NCI-H187 (cell line): ENCODE measurements at places on chromosomes 7 and 10.

DNA sequence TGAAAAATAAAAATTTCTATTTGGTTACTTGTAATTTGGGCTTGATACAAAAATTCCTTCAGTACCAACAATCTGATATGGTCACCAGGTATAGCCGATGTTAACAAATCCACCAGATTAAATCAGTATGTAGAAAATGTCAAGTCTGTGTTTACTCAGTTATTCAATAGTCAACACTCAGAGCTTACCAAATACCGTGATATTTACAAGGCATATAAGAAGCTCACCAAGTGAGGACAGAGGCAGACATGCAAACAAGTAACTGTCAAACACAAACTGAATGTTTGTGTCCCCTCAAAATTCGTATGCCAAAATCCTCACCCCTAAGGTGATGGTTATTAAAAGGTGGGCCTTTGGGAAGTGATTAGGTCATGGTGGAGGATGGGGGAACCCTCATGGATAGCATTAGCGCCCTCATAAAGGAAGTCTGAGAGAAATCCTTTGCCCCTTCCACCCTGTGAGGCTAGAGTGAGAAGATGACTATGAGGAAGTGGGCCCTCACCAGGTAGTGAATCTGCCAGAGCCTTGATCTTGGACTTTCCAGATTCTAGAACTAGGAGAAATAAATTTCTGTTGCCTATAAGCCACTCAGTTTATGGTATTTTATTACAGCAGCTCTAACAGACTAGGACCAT lies 63.1 kb downstream of the TES start:
- no peak for DNase-seq

DNA sequence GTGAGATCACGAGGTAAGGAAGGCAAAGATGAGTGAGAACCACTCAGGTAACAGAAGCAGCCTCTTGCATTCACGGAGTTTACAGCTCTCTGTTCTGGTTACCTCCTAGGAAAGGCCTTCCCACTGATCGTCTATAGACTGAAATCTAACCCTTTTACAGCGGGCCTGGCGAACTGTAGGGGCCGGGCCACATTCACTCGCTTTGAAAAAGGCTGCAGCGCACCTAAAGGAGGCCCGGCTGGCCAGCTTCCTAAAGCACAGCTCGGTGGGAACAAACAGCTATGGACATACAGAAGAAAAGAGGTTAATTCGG lies 565 bp downstream of the ATP5MK start:
- DNase-seq = no peak

- no peak for DNase-seq
These were observed 55.7 kb upstream of the MGMT start for GRCh38 chr10:129411393-129411705.

GRCh38 chr7:2633538-2634266 lies 1.9 kb downstream of the TTYH3 start:
- no peak for DNase-seq

DNA sequence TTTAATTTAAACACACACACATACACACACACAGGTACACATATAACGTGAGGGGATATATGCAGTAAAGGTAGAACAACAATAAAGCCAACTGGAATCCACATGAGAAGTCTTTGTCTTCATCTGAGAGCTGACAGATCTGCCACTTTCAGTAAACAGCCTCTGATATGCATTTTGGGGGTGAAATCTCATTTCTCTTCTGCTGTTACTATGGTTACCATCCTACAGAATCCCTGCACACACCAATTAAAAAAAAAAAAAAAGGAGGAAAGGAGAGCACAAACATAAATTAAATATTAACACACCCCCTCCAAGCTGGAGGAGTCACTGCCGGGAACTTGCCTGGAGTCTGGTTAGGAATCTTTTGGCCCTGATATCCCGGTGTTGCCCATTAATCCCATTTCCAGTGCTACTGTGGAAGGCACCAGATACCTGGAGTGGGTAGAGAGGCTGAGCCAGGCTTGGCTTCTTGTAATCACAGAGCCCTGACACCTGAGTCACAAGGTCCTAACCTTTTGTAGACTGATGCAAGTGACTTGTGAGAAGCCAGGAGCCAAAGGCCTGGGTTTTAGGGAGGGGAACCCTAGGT lies 169.1 kb downstream of the LHFPL3 start:
- no peak for DNase-seq

DNA sequence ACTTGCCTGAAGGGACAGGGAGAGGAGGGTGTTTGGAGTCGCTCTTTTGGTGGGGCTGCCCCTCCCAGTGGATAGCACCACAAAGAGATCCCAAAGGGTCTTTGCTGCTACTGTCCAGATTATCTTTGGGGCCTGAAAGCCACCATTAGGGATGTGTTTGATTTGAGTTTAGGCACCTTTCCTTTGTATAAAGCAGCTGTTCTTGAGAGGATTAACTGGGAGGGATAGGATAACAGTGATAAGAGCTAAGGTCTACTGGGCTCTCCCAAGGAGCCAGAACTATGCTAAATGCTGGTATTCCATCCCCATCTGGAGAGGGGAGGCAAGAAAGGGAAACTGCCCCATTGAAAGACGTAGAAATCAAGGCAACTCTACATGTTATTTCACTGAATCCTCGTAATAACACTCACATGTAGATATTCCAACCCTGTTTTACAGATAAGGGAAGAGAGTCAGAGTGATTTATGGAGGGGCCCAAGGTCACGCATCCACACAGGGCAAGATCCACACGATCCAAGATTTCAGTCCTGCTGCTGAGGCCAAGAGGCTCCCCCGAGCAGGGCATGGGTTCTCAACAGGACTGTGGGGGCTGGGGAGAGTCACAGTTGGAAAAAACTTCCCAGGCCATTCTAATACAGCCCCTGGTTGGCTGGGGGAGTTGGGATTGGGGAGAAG lies 11.1 kb upstream of the TCF7L2 start:
- DNase-seq = no peak

- DNase-seq = no peak
These were observed 63.7 kb downstream of the ZNRF2 start for GRCh38 chr7:30348083-30348560.

GRCh38 chr10:389261-389790 lies 254.1 kb downstream of the ZMYND11 start:
- no peak for DNase-seq

GRCh38 chr7:97013134-97013844 lies 7.9 kb downstream of the DLX6 start:
- no peak for DNase-seq

- no peak for DNase-seq
These were observed 38.2 kb downstream of the DLG5 start for GRCh38 chr10:77888356-77888703.

DNA sequence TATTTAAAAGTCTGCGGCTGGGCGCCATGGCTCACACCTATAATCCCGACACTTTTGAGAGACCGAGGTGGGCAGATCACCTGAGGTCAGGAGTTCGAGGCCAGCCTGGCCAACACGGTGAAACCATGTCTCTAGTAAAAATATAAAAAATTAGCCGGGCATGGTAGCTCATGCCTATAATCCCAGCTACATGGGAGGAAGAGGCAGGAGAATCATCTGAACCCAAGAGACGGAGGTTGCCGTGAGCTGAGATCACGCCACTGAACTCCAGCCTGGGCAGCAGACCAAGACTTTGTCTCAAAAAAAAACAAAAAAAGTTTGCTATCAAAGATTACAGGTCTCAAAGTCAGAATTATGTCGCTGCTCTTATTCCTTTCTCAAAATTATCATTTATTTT lies 55.5 kb downstream of the HIBADH start:
- DNase-seq = no peak

DNA sequence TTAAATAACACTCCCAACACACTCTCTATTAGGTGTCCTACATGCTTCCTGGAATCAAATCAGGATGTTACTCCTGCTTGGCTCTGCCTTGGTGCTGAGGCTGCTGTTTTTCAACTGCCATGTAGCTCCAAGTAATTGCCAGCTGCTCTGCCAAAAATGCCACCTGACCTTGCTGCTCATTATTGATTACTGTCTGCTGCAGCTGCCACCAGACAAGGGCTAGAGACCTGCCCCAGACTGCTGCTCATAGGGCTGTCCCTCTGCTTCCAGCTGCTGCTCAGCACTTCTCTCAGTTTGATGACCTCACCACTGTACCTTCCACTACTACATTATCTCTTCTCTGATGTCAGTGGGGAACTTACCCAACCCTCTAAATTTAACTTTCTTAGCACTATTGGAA lies 102.5 kb downstream of the PCLO start:
- no peak for DNase-seq

GRCh38 chr7:148856578-148856881 lies 27.6 kb downstream of the EZH2 start:
- DNase-seq = no peak

- DNase-seq = no peak
These were observed 24.8 kb upstream of the TECTB start for GRCh38 chr10:112258407-112258806.

GRCh38 chr7:43632746-43633145 lies 49.8 kb downstream of the STK17A start:
- DNase-seq = no peak

- DNase-seq = no peak
These were observed 38.4 kb downstream of the PTPRE start for GRCh38 chr10:127945341-127945758.

- peak; percentile 95 for DNase-seq
These were observed 1277.1 kb upstream of the AUTS2 start for GRCh38 chr7:68321076-68321639.

DNA sequence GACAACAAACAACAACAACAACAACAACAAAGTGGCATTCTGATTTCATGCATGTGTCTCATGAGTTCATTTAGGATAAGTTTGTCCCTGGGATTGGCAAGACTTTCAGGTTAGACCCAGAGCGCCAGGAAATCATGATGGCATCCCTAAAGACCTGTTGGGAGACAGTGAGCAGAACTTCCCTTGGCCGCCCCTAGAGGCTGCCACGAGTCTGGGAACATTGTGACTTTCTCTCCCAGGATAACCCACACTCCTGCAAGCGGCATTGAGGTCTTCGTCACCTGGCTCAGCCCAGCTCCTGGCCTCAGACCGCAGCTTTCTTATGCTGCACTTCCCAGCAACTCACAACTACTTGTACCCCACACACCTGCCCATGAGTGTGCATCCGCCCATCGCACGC lies 80.5 kb upstream of the RNF32 start:
- DNase-seq = no peak

DNA sequence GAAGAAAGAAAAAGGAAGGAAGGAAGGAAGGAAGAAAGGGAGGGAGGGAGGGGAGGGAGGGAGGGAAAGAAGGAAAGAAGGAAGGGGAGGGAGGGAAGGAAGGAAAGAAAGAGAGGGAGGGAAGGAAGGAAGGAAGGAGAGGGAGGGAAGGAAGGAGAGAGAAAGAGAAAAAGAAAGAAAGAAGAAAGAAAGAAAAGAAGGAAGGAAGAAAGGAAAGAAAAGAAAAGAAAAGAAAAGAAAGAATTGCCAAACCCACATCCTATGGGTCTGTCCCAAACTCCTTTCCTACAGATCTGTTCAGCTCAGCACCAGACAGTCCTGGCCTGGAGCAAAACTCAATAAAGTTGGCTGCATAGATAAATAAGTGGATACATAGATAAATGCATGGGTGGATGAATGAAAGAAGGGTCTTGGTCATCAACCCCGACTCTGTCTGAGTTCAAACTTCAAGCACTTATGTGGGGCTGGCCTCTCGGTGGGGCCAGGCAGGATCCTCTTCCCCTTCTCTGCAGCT lies 17.2 kb upstream of the TLX1 start:
- DNase-seq = no peak

DNA sequence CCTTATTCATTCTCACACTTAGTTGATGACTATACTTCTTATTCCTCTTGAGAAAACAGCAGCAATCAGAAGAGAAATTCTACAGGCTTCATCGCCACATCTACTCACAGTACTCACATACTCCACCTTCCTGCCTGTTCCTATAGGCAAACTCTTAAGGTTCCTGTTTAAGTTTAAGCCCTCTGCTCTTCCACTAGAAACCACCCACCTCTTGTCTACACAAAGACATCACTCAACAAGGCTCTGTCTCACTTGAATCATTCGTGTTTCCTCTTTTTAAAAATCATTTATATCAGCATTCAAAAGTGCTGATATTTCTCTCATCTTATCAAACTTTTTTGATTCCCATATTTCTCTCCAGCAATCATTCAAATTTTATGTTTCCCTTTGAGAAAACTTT lies 85.5 kb upstream of the ADO start:
- no peak for DNase-seq

- no peak for DNase-seq
These were observed 15.8 kb downstream of the IL15RA start for GRCh38 chr10:5961405-5962100.

- DNase-seq = no peak
These were observed 4.4 kb downstream of the WASL start for GRCh38 chr7:123744416-123744815.

DNA sequence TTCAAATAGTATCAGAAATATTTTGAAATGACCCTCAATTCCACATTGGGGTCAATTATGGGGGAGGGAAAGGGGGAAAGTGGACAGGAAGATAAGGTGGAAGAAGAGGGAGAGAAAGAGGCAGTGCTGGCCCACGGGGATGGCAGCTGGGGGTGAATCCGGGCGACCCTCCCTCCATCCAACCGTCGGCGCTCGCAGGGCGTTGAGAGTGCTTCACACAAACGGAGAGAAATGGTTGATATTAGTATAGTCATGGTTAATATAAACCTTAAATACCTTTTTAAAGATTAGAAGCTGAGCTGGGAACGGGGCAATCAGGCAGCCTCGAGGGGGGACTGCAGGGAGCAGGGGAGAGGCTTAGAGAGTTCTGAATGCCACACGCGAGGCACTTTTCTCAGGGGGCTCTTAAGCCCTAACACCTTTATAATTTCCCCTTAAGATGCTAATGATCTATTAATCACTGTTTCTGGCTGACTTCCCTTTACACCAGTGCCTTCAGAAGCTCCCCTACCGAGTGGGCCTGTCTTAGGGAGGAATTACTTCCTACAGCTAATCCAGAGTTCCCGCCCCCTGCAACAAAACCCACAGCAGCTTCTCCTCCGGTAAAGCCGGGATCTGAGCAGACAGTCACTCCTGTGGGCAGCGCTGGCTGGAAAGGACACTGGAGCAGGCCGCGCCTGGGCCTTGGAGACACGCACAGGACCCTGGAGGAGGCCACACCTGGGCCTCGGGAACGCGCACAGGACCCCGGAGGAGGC lies 39.5 kb downstream of the PRKAG2 start:
- DNase-seq = no peak

DNA sequence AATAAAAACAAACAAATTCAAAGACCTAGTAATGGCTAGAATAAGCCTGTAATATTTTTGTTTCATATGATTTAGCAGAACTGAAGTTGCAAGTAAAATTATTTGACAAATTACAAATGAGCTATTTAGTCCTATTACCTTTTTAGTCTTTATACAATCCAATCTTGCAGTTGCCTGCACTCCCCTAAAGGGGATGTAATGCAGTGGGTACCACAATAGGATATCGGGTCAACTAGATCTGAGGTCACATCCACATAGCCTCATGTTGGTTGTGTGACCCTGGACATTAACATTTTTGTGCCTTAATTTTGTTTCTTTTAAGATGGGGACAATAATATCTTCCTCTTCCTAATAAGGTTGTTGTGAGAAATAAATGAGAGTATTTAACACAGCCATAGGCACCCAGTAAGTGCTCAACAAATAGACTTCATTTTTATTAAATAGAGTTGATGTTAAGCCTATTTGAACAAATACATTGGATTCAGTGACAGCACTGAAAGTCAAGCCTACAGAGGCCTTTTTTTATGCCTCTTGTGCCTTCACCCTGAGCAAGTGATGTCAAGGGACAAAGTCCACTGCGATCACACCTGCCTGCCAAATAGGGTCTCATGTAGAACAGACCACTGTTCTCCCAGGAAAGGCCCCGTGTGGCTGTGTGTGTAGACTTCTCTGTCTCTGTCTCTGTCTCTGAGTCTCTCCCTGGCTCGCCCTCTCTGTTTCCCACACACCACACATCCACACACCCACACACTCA lies 124.8 kb downstream of the EVX1 start:
- no peak for DNase-seq
